ENCODE measurements at places on chromosomes 7 and 10.

DNA sequence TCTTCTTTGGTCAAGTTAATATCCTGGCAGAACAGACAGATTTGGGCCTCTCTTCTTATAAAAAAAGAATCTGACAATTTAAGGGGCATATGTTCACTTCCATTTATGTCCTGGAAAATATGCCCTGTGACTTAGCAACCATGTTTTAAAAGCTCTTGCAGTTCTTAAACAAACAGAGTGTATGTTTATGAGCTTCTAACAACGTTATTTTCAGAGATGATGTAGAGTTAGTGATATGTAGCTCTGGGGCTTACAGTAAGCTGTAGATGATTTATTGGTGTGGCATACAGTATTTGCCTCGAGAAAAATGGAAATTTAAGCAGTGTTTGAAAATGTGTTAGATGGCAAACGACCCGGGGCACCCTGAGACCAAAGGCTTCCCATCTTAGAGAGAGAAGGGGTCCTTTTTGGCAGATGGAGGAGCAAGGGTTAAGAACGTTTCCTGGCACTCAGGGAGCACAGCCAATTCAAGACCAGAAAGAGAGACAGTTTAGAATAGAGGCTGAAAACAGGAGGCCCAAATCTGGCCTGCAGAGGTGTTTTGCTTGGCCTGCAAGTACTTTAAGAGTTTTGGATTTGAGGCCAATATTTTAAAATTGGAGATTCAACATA, 397.5 kb downstream of the KCNMA1 start:
- no peak for DNase-seq

- DNase-seq = no peak
These were observed 136.2 kb downstream of the ANK3 start for GRCh38 chr10:60253484-60253883.

DNA sequence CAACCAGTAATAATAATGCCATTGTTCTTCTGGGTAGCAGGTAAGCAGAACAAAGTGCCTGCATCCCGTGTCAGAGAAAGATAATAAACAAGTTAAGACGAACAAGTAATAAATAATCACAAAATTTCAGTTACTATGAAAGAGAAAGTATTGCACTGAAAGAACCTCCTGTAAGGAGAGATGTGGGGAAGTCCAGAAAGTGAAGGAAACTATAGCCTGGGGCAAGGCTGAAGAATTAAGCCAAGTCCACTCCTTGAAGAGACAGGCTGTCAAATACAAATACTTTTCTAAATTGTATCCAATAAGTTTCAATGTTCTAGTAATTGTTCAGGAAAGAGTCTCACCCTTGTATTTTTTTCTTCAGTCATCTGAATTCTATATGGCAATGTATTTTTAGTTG, 611.4 kb downstream of the MAGI2 start:
- no peak for DNase-seq

- DNase-seq = no peak
These were observed 56.0 kb upstream of the KAT6B start for GRCh38 chr10:74770400-74770799.

GRCh38 chr10:79444199-79445119, 965 bp downstream of the ZCCHC24 start:
- peak; percentile 50 for DNase-seq

- DNase-seq = no peak
These were observed 25.4 kb downstream of the BTBD16 start for GRCh38 chr10:122296363-122297120.

DNA sequence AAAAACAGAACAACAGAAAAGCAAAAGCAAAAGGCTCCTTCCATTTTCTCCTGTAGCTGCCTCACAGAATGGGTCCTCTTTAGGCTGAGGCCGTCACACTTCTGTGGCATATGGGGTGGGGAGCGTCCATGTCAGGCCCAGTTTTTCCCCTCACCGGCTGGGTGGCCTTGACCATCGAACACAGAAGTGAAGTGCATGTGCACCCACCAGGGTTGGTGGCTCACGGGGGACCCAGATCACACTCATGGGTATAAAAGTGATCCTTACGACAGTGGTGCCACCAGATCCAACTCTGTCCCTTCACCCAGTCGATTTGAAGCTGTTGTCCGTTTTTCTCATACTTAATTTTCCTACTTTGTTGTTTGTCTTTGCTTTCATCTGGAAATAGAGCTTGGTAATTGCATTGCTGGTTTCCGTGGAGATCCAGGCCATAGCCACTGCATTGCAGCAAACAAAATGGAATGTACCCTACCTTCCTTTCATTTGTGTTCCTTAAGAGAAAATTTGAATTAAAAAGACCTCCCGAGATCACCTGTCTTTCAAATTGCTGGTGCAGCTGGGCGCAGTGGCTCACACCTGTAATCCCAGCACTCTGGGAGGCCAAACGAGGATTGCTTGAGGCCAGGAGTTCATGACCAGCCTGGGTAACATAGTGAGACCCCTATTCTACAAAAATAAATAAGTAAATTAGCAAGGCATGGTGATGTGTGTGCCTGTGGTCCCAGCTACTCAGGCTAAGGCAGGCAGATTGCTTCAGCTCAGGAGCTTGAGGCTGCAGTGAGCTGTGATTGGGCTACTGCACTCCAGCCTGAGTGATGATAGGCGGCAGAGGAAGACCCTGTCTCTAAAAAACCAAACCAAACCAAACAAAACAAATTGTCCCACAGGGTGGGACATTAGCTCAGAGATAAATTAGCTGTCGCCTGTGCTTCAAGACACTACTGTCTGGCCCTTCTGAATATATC, 10.7 kb upstream of the GJD4 start:
- no peak for DNase-seq

DNA sequence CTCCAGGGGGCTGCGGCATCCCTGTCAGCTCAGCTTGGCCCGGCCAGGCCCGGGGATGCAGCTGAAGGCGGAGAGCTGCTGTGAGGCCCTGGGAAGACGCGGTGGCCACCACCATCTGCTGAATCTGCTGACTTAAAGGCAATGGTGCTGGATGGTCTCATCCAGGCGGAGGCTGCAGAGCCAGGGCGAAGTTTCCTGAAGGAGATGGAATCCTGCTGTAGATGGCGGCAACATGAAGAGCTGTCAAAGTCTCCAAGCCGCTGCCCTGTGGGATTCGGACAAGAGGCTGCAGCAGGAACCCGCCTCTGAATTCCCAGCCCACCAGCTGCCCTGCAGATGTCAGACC, 200.1 kb downstream of the PTPRN2 start:
- DNase-seq = no peak

- no peak for DNase-seq
These were observed 74.6 kb downstream of the FAM13C start for GRCh38 chr10:59287587-59288255.
